Kidney (tissue), 22 donors: ENCODE measurements at places on chromosomes 13 and 19. TPM values are rescaled to one million over a fixed set of nuclear protein-coding genes. Genes with fewer than 3 reads are reported as not detected.

The CEACAM21 gene
- 5.6 TPM for total RNA-seq

The SLC25A23 gene
- total RNA-seq, result 76.6 TPM

The LRFN3 gene
- total RNA-seq, result 9.4 TPM

The SPACA4 gene
- not detected for total RNA-seq

The RABAC1 gene
- total RNA-seq, result 146 TPM

DNA sequence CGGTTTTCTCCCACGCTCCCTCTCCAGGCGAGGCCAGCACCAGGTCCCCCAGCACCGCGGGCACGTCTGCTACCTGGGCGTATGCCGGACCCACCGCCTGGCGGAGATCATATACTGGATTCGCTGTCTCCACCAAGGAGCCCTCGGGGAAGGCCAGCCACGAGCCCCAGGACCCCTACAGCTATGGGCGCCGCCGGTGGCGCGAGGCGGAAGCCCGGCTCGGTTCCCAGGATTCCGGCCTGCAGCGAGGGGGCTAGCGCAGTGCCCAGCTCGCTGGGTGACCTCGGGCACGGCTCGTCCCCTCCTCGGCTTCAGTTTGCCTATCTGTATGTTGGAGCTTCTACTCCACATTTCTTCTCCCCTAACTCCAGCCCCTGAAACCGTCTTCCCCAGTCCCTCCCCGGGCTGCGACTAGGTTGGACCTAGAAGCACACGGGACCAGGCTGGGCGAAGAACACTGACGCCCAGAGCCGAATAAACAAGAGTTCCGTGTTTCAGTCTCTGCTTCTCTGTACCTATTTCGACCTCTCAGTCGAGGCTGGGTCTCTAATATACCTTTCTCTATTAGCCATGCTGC, 749 bp upstream of the CPT1C start:
- DNase-seq, result no peak
- peak overlapping the region; percentile 62 for H3K4me3 ChIP-seq
- no peaks in the 10 kb centered on the region for H3K36me3 ChIP-seq
- H3K27me3 ChIP-seq, result no peaks in the 10 kb centered on the region
- H3K4me1 ChIP-seq, result peaks cover 20% of the 10 kb centered on the region

GRCh38 chr13:77235456-77236022, 91.4 kb downstream of the MYCBP2 start:
- no peak overlapping the region for H3K4me3 ChIP-seq
- H3K27ac ChIP-seq, result no peak overlapping the region
- H3K27me3 ChIP-seq, result no peaks in the 10 kb centered on the region

- no peak for DNase-seq
- no peaks in the 10 kb centered on the region for H3K36me3 ChIP-seq
- no peak overlapping the region for H3K27ac ChIP-seq
- peaks cover 3% of the 10 kb centered on the region for H3K27me3 ChIP-seq
Measured at GRCh38 chr19:2706251-2706650, 3.8 kb upstream of the GNG7 start.

DNA sequence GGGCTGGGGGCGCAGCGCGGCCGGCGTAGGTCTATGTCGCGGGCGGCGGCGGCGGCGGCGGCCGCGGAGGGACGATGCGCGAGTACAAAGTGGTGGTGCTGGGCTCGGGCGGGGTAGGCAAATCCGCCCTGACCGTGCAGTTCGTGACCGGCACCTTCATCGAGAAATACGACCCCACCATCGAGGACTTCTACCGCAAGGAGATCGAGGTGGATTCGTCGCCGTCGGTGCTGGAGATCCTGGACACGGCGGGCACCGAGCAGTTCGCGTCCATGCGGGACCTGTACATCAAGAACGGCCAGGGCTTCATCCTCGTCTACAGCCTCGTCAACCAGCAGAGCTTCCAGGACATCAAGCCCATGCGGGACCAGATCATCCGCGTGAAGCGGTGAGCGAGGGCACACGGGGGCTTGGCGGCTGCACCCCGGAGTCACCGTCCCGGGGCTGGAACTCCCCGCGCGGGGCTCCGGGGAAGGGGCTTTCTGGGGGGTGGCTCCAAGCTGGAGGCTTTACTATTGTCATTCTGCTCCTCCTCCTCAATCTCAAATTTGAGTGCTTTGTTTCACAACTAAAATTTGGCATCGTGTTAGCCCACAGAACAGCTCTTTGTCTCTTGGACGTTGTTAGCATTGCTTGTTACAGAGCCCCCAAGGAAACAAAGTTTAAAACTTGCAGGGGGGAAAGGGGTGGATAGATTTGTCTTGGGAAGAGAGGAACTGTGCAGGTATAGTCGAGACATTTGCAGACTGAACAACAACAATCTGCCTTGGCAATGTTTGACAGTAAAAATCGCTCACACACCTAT, 630 bp downstream of the RAP2A start:
- H3K4me1 ChIP-seq, result peaks cover 5% of the 10 kb centered on the region
- peak overlapping the region; percentile 40 for H3K27ac ChIP-seq
- H3K36me3 ChIP-seq, result no peaks in the 10 kb centered on the region
- peak overlapping the region; percentile 83 for H3K4me3 ChIP-seq
- DNase-seq, result peak; percentile 63

DNA sequence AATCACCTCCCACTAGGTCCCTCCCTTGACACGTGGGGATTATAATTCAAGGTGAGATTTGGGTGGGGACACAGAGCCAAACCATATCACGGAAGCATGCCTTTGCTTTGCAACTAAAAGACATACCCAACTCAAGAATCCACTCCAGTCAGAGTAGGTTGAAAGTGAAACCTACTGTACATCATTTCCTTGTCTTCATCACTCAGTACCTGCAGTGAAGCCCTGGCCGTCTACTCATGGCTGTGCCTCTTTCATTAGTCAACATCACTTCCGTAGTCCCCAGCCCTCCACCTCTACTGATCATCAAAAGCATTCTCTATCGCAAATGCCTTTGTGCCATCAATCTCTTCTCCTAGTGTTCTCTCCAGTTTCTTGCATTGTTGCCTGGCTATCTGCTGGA, 343.1 kb upstream of the ARGLU1 start:
- no peak for DNase-seq
- H3K4me3 ChIP-seq, result no peak overlapping the region
- H3K27me3 ChIP-seq, result no peaks in the 10 kb centered on the region
- no peaks in the 10 kb centered on the region for H3K36me3 ChIP-seq

GRCh38 chr19:4326837-4327251, 11.8 kb downstream of the STAP2 start:
- H3K27ac ChIP-seq, result no peak overlapping the region
- H3K4me1 ChIP-seq, result no peaks in the 10 kb centered on the region

DNA sequence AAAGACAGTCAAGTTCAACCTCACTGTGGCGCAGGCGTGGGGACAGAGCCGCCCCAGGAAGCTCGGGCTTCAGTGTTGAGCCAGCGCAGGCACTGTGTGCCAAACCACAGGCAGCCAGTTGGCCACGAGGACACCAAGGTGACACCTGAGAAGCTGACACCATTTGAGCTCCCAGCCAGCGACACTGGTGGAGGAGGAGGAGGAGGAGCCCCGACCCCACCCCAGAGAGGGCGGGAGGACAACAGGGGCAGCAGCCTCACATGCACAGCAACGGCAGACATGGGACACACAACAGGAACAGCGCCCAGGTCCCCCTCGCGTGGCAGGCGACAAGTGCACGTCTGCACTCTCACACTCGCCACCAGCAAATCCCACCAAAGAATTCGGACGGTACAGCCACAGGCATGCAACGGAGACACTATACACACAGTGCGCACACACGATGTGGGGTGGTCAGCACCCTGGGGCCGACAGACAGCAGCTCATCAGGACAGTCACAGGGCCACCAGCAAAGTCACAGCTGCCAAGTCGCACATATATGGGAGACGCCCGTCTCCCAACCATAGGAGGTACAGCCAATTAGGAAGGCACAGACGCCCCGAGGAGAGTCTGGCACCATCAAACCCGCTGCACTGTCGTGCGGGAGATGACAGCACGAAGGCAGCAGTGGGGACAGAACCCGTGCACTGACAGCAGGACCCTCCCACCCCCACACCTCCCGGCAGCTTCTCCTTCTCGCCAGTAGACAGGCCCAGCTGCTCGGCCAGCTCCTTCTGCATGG, 3.4 kb downstream of the EIF3G start:
- H3K36me3 ChIP-seq, result peaks cover 17% of the 10 kb centered on the region
- H3K27ac ChIP-seq, result no peak overlapping the region
- H3K4me3 ChIP-seq, result no peak overlapping the region
- H3K4me1 ChIP-seq, result no peaks in the 10 kb centered on the region
- DNase-seq, result no peak

- no peaks in the 10 kb centered on the region for H3K27me3 ChIP-seq
- H3K4me3 ChIP-seq, result no peak overlapping the region
- no peak for DNase-seq
- no peaks in the 10 kb centered on the region for H3K36me3 ChIP-seq
Measured at GRCh38 chr13:64930636-64931035, 2299.5 kb downstream of the PCDH9 start.

GRCh38 chr19:39263912-39264305, 4.3 kb upstream of the IFNL2 start:
- H3K27me3 ChIP-seq, result peaks cover 22% of the 10 kb centered on the region
- H3K27ac ChIP-seq, result no peak overlapping the region
- no peaks in the 10 kb centered on the region for H3K36me3 ChIP-seq
- H3K4me3 ChIP-seq, result no peak overlapping the region

DNA sequence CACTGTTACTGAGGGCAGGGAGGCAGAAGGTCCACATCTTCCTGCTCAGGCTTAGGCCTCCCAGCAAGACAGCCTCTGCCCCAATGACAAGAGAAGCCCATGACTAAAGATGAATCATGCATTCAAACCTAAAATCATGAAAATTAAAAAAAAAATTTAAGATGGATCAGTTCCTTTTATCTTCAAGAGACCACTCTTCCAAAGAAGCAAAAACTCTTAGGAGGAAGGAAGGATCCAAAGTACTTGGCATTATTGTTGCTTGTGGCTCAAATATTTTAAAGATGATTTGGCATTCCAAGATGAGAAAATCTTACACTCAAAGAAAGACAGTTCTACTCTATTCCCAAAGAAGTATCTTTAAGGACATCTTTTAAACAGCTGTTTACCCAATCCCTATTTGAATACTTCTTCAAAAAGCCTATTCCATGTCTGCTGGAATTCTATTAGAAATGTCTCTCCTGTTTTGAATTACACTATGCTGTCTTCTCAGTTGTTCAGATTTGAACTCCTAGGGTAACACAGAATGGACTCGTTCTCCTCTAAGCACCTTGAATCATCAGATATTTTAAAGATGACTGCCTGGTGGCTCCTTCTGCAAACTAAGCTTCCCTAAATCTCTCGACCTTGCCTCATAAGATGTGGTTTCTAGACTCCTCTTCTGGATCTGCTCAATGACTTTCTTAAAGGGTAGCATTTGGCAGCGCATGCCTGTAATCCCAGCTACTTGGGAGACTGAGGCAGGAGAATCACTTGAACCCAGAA, 7.0 kb downstream of the SERP2 start:
- no peak for DNase-seq
- no peak overlapping the region for H3K27ac ChIP-seq
- H3K4me1 ChIP-seq, result no peaks in the 10 kb centered on the region
- no peaks in the 10 kb centered on the region for H3K27me3 ChIP-seq

GRCh38 chr19:12156223-12157058, at the start of gene ZNF625:
Gene ZNF625 (minus strand): TSS chr19:12156734. CDS start chr19:12156558, 176 bp downstream.
- H3K27ac ChIP-seq, result peak within 1 kb of the TSS; percentile 77
- no peaks in the 10 kb centered on the region for H3K4me1 ChIP-seq
- H3K4me3 ChIP-seq, result peak within 1 kb of the TSS; percentile 66

GRCh38 chr19:53157626-53158025, 1.2 kb downstream of the ZNF347 start:
- peak; percentile 21 for DNase-seq
- H3K27me3 ChIP-seq, result no peaks in the 10 kb centered on the region
- no peaks in the 10 kb centered on the region for H3K36me3 ChIP-seq
- peak overlapping the region; percentile 54 for H3K4me3 ChIP-seq
- peaks cover 8% of the 10 kb centered on the region for H3K4me1 ChIP-seq
- H3K27ac ChIP-seq, result peak overlapping the region; percentile 41

- H3K27me3 ChIP-seq, result no peaks in the 10 kb centered on the region
- no peaks in the 10 kb centered on the region for H3K36me3 ChIP-seq
- no peaks in the 10 kb centered on the region for H3K4me1 ChIP-seq
- H3K27ac ChIP-seq, result no peak overlapping the region
Measured at GRCh38 chr19:13888281-13888680, 11.3 kb downstream of the NANOS3 start.

DNA sequence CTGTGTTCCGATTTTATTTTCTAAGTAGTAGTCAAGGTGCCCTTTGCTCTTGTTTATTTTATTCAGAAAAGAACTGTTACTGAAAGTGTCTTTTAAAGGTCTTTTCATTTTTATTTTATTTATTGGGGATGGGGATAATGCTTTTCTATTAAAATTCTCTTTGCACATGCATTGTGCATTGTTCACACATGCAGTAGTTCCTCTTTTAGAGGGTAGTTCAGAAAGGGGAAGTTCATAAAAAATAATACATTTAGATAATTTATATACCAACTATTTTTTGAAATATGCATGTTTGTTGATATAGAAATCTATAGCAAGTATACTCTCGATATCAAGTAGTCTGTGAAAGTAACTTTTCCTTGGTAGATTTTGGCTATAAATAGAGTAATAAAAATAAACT, 3.5 kb downstream of the GPC5 start:
- H3K27me3 ChIP-seq, result no peaks in the 10 kb centered on the region
- H3K4me1 ChIP-seq, result no peaks in the 10 kb centered on the region
- DNase-seq, result no peak
- no peaks in the 10 kb centered on the region for H3K36me3 ChIP-seq
- no peak overlapping the region for H3K4me3 ChIP-seq

DNA sequence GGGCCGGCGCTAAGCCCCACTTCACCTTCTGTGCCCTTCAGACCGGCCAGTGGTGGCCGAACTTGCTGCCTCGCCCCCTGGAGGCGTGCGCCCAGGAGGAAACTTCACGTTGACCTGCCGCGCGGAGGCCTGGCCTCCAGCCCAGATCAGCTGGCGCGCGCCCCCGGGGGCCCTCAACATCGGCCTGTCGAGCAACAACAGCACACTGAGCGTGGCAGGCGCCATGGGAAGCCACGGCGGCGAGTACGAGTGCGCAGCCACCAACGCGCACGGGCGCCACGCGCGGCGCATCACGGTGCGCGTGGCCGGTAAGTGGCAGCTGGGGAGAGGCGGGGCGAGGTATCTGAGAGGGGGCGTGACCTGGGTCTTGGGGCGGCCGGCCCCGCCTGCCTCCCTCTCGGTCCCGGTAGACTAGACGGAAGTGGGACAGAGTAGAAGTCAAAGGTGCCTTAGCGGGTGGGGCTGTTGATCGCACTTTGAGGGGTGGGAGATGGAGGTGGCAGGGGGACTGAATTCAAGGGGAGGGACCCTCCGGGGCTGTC, 5.6 kb downstream of the ICAM5 start:
- no peak for DNase-seq
- no peaks in the 10 kb centered on the region for H3K4me1 ChIP-seq
- H3K27me3 ChIP-seq, result peaks cover 44% of the 10 kb centered on the region
- no peak overlapping the region for H3K4me3 ChIP-seq
- H3K36me3 ChIP-seq, result no peaks in the 10 kb centered on the region
- no peak overlapping the region for H3K27ac ChIP-seq
